ENCODE measurements at places on chromosomes 16 and 17. TPM values are rescaled to one million over a fixed set of nuclear protein-coding genes. Genes with fewer than 3 reads are reported as not detected.

DNA sequence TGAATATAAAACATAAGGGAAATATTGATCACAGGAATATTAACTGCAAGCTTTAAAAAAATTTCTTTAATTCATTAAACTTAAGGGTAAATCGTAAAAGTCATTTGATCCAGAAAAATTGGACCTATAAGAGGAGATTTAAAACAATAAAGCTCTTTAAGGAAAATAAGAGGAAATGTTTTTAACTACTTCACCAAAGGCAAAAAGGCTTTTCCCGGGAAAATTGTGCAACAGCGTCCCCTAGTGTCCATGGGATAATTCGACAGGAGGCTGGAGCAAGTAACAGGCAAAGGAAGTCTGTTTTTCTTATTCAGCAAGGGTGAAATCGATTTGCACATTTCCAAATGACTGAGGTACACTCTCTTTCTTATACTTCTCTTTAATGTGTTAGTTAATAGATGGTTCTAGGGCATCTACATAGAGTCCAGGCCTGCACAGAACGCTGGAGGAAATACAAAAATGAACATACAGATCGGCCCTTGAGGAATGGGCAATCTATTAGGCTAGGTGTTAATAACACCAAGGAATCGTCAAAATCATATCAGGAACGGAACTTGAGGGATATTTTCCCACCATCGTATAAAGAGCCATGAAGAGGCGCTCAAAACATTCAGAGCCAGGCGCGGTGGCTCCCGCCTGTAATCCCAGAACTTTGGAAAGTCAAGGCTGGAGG is 61.4 kb downstream of the ZNF18 start:
- no peak for DNase-seq

The RNF43 gene
- total RNA-seq: 0.47 TPM

DNA sequence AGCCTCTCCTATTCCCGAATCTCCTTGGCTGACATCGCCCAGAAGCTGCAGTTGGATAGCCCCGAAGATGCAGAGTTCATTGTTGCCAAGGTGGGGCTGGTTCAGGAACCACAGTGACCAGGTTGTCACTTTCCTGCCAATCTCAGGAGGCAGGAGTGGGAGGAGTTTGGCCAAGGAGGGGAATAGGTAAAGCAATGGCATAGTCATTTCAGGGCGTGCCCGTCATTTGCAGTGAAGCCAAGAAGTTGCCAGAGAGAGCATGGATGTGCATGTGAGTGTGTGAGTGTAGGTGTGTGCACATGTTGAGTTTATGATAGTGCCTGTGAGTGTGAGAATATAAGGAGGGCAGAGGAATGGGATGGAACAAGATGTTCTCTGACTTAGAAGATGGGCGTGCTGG is 14.8 kb downstream of the PSMD3 start:
- no peak for DNase-seq

- DNase-seq: no peak
Observed at GRCh38 chr17:75854101-75854748, 910 bp downstream of the WBP2 start.

DNA sequence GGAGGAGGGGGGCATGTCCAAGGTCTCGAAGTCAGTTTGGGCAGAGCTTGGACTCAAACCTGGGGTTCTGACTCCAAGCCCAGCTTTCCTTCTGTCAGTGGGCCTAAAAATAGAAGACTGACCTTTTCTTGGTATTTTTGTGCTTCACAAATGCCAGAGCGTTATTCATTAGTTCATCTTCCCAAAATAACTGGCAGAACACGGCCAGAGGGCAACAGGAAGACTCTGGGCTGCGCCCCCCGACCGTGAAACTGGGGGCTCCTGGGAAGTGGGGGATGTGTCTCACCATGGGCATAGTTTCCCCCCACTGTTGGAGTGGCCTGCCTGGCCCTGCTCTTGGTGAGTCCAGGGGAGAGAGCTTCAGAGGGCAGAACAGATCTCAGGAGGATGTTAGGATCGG is 94.0 kb downstream of the SOCS1 start:
- DNase-seq: no peak

DNA sequence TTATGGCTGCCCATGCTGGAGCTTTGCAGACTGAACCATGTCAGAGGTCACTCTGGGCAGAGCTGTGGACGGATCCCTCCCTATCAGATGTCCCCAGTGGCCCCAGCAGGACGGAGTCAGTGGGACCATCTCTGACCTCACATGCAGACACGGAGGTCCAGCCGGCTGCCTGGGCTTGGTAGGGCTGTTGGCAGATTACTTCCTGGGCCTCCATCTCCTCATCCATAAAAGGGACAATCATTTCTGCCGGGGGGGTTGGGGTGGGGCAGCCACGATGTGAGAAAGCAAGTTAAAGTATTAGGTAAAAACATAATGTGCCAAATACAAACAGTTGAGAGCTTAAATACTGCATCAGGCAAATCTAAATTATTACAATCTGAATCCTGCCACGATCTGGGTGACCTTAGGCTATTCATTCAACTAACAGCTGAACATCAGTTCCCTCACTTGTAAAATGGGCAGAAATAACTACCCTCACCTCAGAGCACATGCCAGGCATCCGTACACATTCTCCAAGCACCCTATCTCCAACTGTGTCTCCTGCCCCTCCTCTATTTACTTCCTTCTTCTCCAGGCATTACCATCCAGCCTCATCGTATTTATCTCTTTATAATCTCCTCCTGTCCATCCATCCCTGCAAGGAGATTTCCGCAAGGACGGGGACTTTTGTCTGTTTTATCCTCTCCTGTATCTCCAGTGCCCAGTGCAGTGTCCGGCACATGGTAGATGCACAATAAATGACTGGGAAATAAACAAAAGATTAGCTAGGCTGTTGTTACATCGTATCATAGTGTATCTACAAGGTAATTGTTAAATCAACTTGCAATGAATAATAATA is 192.3 kb upstream of the FOXF1 start:
- no peak for DNase-seq

- DNase-seq: no peak
Observed at GRCh38 chr17:4048218-4048617, 84.0 kb upstream of the ATP2A3 start.

The CA7 gene
- total RNA-seq: 0.39 TPM

GRCh38 chr16:11389083-11389482 is 43.8 kb downstream of the RMI2 start:
- no peak for DNase-seq

DNA sequence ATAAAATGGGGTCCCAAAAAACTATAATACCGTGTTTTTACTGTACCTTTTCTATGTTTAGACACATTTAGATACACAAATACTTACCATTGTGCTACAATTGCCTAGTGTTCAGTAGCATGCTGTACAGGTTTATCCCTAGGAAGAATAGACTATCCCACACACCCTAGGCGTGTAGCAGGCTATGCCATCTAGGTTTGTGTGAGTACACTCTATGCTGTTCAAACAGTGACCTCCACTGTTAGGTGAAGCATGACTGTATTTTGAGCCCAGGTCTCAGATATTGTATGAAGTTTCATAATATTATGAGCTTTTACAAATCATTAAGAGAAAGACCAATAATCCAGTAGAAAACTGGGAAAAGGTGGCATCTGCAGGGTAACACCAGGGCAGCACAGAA is 23.6 kb downstream of the MILR1 start:
- no peak for DNase-seq

The GOSR1 gene
- 66.6 TPM for total RNA-seq

The HIC1 gene
- total RNA-seq: 47.0 TPM

- no peak for DNase-seq
Observed at GRCh38 chr16:67456391-67457081, 24.4 kb downstream of the ATP6V0D1 start.

The ZG16 gene
- not detected for total RNA-seq

GRCh38 chr16:28990375-28991040 is 5.7 kb downstream of the LAT start:
- peak; percentile 29 for DNase-seq

The CCL7 gene
- not detected for total RNA-seq

The TBC1D3K gene
- total RNA-seq: not detected

The CEP295NL gene
- not detected for total RNA-seq

DNA sequence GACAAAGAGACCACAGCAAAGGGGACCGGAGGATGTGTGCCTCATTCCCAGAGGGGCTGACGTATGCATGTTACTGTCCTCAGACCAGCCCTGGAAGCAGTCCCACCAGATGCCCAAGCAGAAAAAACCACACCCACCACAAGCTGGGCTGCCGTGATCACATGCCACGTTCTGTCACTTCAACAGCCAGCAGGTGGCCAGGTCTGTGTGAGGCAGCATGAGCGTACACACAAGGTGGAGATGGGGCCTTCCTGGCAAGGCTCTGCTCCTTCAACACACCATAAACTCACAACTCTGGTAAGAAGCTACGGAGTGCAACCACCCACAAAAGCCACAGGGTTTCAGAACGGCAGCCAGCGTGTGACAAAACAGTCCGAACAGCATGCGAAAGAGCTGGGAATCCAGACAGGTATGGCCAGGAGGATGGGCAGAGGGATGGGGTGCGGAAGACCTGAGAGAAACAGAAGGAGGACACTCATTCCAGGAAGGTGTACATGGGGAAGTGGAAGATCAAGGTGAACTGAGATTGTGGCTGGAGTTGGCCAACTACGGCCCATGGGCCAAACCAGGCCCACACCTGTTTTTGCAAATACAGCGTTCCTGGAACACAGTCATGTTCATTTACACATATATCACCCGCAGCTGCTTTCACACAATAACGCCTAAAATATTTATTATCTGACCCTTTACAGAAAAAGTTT is 27.9 kb downstream of the MBTPS1 start:
- peak; percentile 42 for DNase-seq

The NKIRAS2 gene
- 36.3 TPM for total RNA-seq

DNA sequence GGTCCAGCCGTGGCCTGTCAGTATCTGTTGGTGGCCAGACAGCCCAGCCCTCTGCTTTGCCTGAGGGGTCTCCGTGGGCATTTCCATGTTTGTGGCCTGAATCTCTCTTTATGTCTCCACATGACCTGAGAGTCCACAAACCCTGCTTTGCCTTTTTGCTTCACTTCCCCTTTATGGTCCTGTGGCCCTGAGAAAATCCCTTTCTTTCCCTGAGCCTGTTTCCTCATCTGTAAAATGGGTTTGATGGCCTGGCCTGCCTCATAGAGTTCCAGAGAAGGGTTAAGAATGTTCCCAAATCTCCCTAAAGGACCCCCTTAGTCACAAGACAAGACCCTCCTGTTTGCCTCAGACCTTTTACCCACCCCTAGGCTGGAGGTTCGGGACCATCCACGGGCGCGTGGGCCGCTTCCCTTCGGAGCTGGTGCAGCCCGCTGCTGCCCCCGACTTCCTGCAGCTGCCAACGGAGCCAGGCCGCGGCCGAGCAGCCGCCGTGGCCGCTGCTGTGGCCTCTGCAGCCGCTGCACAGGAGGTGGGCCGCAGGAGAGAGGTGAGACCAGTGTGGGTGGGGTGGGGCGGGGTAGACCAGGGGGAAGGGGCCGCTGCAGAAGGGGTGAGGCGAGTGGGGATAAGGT is 26.2 kb upstream of the ALKBH5 start:
- no peak for DNase-seq

The CACNG3 gene
- not detected for total RNA-seq

DNA sequence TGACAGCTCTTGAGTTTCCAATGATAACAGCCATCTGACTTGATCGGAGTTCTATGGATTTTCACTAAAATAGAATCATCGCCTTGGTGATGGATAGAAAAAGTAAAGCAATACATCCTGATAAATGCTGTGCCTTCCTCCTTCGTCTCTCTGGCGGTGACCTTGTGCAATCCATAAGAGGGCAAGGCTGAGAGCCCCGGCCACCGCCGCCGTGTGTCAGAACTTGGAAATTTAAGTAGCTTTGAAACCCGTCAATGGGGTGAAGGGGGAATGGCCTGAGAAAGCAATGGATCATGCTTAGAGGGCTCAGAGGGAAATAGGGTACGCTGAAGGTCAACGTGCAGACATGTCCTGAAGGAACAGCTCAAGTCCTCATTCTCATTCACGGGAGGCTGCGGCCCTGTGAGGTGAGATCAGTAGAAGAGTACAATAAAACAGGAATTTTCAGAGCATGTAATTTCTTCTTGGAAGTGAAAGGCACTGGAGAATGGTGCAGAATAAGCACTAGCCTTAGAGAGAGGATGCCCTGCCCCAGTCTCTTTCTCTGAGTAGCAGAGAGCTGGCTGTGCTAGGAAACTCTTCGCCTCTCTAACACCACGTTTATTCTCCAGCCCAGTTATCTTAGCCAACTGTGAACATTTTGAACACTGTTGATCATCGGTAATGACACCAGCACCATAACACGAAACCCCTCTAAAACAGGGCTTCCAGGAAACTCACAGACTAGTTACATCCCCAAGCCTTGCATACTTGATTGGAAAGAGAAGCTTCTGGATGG is 573.5 kb downstream of the WWOX start:
- DNase-seq: no peak

- no peak for DNase-seq
Observed at GRCh38 chr17:2423271-2423670, 22.4 kb upstream of the MNT start.
